NAMALWA (cell line): ENCODE measurements at places on chromosomes 6 and 20.

- DNase-seq: no peak
These were observed 84.4 kb downstream of the SAMD3 start for GRCh38 chr6:130138116-130138908.

DNA sequence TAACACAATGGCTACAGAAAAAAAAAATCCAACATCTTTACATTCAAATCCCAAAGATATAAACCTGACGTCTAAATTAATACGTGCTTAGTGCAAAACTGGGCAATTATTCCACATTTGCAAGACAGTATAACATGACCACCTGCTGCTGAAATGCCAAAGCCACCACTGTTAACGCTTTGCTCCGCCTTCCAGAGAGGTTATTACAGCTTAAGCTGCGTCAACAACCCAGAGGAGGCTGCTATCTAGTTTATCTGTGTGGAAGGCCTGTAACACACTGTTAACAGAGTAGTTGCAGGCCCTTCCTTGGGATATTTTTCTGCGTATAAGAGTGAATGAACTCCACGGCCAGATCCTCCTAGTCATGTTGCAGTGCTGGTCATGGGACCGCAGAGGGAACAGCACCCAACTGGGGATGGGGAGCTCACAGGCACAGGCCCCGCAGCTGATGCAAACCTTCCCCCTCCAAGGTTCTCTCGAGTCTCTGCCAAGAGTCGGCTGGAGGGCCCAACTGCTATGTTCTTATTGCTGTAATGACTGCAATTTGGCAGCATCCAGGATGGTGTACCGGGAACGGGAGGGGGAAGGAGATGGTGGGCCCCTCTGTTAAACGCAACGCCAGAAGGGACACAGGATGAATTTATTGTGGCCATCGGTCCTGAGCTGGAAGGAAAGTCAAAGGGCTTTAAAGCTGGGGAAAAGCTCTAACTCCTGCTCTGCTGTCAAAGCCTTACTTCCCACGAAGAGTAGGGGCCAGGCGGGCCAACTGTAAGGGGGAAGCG, 993 bp upstream of the NCOA7 start:
- peak; percentile 88 for DNase-seq

- no peak for DNase-seq
These were observed 521.6 kb upstream of the ZNF337 start for GRCh38 chr20:26218301-26218700.

DNA sequence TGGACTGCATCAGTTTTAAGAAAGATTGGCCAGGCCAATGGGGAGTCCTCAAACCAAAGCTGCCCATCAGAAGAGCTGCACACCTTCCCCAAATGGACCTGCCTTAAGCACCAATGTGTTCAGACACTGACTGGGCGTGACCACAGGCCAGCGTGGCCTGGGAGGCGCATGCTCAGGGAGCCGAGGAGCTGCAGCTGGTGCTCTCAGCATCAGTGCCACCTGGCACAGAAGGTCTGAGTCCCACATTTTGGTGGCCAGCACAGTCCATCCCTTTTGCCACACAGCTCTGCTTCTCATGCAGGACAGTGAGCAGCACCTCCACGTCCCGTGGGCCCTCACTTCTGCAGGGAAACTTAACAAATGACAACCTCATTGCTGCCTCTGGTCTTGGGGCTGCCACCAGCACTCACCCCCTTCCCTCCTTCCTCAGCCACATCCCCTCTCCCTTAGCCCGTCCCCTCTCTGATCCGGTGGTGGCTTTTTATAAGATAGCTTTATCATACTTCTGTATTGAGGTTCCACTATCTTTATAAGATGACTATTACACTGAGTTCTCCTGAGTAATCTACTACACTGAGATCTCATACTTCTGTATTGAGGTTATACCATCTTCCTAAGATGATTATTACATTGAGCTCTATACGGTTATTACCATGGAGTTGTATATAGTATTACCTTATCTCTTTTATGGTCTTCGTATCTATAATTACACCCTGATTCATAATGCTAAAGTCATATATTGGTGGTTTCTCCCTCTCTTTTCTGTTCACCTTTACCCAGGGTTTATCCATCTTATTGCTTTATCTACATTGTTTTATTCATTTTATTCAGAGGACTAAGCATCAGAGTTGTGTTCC, 109.1 kb downstream of the TOX2 start:
- no peak for DNase-seq

DNA sequence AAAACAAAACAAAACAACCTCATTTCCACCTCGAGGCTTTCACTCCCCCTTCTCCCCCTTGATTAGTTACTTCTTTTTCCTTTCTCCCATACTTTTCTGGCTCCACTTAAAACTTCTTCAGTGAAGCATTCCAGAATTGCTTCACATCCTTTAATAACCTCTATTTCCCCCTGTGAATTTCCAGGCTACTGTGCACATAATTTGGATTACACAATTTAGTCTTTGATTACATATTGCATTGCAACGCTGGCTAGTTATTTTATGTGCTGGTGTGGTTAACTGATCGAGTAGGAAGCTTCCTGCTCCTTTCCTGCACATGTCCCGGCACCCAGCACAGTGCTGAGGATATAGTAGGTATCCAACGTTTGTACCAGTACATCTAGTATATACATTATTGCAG, 28.1 kb upstream of the EEF1E1 start:
- DNase-seq: no peak

DNA sequence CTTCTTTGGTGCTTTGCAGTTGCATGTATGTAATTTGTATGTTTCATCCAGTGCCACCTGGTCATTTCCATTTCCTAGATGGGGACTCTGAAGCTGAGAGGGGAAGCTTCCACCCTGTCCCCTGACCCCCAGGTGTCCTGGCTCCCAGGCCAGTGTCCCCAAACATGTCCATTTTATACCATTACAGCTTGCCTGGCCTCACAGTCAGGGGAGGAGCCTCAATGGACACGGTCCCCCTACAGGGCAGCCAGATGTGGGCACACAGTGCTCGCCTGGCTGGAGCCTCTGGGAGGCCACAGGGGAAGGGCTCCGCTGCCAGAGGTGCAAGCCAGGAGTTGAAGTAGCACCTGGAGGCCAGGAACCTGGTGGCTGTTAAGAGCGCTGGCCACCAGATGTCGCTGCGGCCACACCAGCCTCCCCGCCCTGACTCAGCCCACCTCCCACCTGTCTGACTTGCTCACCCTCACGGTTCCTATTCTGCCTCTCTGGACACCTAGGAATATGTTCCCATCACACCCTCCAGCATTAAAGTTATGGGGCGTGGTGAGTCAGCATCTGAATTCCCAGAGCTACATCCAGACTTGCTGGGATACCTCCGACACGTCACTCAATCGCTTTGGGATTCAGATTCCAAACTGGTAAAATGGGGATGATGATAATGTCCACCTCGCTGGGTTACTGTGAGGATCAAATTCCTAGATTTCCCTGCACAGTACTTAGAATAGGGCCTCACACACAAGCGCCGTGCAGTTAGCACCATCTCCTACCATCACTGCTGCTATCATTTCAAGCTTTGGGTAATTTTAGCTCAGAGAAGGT, 107.4 kb downstream of the SULF2 start:
- peak; percentile 70 for DNase-seq

DNA sequence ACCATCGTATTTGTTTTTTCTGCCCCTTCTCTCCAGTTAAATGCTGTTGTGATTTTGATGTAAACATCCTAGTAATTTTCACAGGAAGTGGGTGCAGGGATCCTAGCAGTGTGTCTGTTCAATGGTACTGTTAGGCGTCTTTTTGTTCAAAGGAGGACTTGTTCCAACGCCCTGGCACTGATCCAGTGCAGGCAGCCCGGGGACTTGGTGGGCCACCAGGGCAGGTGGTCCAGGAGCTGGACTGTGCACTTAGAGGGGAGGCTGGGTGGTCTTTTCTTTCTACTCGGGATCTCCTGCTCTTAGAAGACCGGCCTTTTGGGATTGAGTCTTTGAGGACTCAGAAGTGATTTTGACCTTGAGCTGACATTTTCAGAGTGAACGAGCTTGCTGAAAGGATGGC, 41.1 kb upstream of the NKX2-2 start:
- no peak for DNase-seq

DNA sequence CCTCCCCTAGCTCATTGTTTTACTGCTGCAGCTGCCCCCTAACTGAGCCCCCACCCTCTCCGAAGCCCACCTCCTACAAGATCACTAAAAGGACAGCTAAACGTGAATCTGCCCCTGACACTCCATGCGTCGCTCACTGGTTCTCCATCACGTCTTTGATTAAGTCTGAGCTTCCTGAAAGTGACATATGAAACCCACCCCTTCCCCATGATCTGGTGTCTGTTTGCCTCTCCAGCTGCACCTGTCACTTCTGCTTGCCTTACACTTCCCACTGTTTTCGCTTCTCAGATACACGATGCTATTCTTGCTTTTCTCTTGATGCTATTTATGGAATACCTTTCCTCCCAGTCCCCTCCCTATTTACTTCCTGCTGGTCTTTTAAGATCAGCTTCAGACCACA, 8.0 kb upstream of the PERP start:
- DNase-seq: no peak

DNA sequence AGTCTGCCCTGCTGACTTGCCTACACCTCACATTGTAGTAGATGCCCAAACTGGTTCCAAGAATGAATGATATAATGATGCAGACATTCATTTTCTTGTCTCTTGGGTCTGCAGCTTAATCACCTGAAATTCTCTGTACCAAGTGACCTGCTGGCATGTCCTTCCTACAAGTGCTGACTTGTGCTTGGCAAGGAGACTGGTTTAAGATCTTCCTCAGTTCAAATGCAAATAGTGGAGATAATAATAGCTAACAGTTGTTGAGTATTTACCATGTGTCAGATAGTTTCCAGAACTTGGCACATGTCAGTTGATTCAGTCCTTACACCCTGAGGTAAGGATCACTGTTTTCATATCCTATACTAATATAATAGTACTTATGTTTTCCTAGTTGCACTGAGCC, 223.4 kb downstream of the SLC24A3 start:
- no peak for DNase-seq

DNA sequence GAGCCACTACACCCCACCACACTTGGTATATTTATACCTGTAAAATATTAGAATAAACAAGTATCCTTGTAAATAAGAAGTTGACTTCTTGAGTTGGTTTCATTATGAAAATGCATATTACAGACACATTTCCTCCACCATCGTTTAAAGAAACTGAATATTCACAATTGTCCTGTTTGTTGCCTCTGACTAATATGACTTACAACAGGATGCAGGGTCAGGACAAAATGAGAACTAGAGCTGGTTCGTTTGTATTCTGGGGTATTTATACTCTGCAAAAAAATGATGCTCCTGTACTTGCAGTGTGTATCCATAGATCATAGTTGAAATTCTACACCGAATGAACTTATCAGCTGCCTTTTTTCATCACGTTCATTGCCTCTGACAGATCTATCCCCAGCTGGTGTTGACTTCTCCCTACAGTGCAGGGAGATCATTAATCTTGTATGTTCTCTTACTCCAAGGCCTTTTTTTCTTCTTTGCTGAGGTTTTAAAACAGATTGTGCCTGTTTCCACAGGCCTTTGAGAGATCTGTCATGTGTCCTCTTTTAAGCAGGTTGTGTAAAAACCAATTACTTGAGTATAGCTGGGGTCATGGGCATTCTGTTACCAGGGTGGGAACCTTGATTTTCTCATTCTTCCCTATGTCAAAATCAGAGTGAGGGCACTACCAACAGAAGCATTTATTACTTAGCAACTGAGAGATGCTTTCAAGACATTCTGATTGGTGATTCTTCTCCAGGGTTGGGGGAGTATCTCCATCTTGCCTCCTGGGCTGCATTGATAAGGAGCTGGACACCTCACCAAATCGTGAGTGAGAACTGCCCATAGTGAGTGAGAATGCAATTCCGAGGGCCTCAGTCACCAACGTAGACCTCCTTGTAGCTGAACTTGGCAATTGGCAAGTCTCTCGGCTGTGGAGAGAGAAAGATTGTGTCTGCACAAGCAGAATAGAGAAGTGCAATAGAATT, 78.8 kb upstream of the CD83 start:
- no peak for DNase-seq

- no peak for DNase-seq
These were observed 620.4 kb upstream of the MANEA start for GRCh38 chr6:94956910-94957309.

DNA sequence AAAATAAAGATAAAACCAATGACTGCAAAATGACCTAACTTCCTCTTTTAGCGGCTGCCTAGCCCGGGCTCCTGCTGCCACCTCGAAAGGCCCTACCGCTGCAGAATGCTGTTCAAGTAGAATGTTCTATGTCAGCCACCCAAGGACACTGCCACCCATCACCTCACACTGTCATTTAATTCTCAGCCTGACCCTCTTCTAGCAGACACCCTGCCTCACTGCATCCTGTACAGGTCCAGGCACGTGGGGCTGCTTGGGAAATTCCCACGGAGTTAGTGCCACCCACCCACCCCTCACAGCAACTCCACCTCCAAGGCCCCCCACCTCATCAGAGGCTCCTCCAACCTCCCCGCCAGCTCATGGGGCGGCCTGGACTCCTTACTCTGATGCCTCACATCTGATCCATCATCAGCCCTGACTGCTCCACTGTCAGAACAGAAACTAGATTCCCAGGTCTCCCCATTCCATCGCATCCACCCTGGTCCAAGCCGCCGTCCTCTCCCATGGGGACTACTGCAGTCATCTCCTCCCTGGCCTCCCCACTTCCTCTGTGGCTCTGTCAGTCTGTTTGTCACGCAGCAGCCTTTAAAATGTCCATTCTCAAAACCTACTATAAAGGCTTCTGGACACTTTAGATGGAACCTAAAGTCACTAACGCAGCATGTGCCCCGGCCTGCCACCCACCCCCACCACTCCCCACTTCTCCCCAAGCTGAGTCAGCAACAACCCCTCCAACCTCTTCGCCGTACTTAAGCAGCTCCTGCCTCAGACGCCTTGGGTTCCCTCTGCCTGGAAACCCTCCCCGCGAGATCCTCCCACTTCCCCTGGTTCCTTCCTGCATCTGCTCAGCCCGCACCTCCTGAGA, 17.0 kb downstream of the NFATC2 start:
- DNase-seq: peak; percentile 57

DNA sequence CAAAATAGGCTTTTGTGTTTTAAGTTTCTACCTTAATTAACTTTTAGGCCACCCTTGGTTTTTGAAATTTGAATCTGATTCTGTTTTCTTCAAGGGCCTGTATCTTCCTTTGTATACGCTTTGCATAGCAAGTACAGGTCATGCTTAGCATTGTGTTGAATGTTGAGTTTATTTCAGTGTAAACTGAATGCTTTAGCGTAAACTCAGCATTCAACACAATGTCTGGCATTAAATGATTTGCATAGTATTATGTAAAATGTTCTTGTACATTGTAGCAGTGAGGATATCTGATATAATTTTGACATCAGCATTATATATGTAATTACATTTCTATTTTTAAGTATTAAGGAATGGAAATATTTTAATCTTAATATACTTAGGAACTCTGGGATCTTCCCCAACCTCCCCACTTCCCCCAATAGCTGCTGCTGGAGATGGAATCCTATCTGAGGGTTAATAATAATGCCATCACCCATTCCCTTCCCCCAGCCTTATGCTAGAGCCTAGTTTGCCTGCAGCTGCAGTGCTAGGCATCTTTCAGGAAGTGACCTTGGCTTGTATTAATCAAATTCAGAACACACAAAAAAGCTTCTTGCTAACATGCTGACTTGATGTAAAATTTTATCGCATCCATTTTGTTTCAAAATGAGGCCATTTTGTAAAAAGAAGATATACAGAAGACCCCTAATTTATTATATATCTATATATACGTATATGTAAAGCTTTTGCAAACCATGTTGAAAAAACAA, 73.1 kb downstream of the NCOA3 start:
- peak; percentile 90 for DNase-seq
